ENCODE measurements at places on chromosomes 2 and 18.

- DNase-seq, result no peak
These were observed 538.2 kb downstream of the NYAP2 start for GRCh38 chr2:225937625-225938187.

DNA sequence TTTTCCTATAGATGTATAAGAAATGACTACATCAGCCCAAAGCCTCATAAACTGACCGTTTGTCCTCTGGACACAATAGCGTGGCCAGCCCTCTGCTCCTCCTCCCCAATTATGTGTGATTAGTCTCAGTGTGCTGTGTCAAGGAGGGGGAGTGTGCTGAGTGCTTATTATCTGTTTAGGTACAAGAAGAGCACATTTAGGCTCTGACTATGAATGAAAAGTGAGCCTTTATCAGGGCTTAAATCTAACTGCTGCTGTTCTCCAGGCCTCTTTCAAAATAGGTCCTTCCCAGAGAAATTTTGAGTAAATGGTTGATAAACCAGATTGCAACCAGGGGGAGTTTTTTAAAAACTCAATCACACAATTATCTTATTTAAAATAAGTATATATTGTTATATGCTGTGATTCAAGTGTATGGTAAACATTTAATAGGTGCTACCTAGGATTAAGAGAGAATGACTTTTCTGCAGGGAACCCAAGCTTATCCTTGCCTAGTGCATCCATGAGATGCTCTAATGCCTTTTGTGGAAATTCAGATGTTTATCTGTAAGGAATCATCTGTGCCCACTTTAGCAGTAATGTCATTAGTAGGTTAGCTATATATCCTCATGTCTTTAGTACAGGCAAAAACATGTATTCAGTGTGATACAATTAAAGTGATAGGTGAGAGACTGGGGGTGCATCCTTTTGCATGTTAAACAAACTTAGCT, 168.7 kb upstream of the SIX3 start:
- DNase-seq, result no peak

DNA sequence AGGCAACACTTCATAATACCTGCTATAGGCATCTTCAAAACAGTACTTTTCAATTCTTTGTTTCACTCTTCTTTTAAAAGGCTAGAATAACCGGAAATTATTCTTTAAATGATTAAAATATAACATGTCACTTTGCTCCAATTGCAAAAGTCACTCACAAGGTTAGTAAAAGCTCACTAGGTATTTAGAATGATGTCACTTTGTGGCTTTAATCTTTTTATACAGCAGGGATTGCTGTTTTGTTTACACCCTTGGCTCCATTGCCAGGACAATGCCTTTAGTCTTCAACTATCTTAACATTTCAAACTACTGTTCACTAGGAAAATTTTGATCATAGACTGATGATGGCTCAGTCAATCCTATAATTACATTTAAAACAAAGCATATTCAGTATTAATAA, 157.1 kb downstream of the BAZ2B start:
- no peak for DNase-seq

- DNase-seq, result no peak
These were observed 239.2 kb downstream of the CMPK2 start for GRCh38 chr2:6626401-6627012.

DNA sequence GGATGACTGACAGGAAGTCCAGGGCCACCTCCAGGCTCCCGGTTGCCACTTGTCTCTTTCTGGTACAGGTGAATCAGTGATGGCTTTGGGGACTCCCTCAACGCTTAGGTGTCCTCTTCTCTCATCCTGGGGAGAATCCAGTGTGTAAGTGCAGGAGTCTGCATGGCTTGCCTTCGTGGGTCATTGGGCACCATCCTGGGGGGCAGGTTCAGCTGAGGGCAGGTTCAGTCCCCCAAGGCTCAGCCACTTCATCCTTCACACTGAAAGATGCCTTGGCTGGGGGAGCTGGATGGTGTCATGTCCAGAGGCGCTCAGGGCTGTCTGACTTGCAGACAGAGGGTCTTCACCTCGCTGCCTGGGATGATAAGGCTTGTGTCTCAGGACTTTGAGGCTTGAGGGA, 29.2 kb downstream of the SH3RF3 start:
- no peak for DNase-seq

- no peak for DNase-seq
These were observed 121.6 kb upstream of the CDC42EP3 start for GRCh38 chr2:37793004-37793403.

- DNase-seq, result no peak
These were observed 3.5 kb downstream of the AAMP start for GRCh38 chr2:218266316-218266979.

DNA sequence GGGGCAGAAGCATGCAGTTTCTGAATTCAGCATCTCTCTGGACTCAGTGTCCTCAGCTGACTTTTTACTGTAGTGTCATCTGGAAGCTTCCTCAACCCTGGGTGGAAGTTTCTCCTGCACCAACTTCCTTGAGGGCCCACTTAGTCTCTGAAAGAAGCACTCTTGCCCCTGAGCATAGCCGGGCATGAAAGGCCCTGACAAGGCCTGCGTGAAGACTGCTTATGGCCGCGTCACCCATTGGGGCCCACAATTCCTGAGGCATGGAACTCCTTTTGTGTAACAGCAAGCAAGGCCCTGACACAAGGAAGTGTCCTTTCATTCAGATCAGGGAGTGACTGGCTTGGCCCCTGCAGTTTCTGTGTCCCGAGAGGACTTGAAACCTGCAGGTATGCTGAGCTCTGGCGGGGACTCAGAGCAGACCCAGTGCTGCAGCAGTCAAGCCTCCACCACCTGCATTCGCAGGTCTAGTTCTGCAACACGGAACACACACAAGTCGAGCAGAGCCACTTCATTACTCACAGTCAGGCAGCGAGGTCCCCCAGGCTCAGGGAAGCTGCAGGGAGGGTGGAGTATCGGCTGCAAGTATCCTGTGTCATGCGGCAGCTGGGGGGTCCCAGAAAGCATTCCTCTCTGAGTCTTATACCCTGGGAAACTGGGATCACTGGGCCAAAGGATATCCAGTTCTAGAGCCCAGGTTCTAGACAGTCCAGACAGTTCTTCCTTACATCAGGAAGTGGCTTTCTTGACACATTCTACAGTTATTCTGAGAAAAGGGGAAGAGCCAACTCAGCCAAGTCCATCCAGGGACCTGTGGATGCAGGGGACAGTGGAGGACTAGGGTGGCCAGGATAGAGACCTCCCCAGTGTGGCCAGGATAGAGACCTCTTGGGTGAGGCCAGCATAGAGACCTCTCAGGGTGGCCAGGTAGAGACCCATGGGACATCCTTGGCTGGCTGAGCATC, 35.6 kb upstream of the PRLH start:
- DNase-seq, result no peak

- no peak for DNase-seq
These were observed 60.5 kb upstream of the TEX51 start for GRCh38 chr2:126837966-126838715.

DNA sequence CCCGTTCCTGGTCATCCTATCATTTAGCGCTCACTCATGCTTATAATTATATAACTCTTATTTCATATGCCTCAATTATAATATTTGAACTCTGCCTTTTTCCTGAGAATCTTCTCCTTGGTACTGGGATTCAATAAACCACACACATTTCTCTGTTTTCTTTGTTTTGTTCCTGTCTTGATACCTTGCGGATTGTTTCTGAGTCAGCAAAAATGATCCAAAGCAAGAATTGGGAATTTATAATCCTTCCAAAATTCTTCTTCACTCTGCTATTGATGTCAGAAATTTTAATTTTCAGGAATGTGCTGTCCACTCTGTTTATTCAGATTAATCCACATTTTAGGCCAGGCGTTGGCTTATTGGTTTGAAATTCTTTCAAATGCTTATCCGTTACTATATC, 886.0 kb downstream of the SUCLG1 start:
- no peak for DNase-seq

DNA sequence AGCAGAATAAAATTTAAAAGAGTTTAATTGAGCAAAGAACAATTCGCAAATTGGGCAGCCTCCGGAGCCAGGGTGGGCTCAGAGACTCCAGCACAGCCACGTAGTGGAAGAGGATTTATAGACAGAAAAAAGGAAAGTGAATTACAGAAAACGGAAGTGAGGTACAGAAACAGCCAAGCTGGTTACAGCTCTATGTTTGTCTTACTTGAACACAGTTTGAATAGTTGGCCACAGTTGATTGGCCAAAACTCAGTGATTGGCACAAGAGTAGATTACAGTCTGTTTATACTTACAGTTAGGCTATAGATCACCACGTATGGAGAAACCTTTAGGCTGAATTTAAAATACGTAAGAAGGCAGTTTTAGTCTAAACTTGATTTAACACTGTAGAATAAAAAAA, 78.8 kb upstream of the NEDD4L start:
- DNase-seq, result no peak

- DNase-seq, result no peak
These were observed 20.0 kb upstream of the CAVIN2 start for GRCh38 chr2:191866675-191867506.

GRCh38 chr2:233792720-233793119, 14.6 kb downstream of the MROH2A start:
- DNase-seq, result no peak

GRCh38 chr18:48249854-48250253, 159.3 kb downstream of the ZBTB7C start:
- no peak for DNase-seq

- DNase-seq, result no peak
These were observed 27.9 kb downstream of the CNDP1 start for GRCh38 chr18:74562131-74562730.

DNA sequence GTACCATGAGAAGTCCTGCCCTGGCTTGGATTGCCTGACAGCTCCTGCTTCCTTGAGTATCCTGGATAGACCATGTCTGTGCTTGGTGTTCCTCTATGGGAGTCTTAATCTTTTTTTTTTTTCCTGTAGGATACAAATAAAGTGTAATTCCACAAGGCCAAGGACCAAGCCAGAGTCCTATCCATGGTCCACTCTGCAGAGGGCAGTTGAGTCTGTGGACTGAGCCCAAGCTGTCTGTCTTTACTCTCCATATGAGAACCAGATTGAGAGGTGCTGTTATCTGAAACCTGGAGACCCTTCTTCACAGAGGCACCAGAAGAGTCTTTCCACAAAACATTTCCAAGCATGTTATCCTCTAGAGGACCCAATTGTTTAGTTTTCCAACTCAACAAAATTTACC, 1.4 kb upstream of the KIF3C start:
- no peak for DNase-seq
